Upper lobe of right lung (tissue), 1 donor: ENCODE measurements at places on chromosomes 1 and 21. TPM values are rescaled to one million over a fixed set of nuclear protein-coding genes. Genes with fewer than 3 reads are reported as not detected.

PLEKHM2 gene
- total RNA-seq = 90.9 TPM

UQCRHL gene
- 0.93 TPM for total RNA-seq

MAEL gene
- total RNA-seq = not detected

GRCh38 chr1:219374636-219375035, 201.0 kb downstream of the LYPLAL1 start:
- H3K27ac ChIP-seq = no peak overlapping the region
- H3K27me3 ChIP-seq = no peaks in the 10 kb centered on the region
- H3K4me1 ChIP-seq = no peaks in the 10 kb centered on the region
- H3K4me3 ChIP-seq = no peak overlapping the region

- peak overlapping the region; percentile 78 for H3K4me3 ChIP-seq
- H3K27ac ChIP-seq = peak overlapping the region; percentile 76
Observed at GRCh38 chr1:15975358-15975804, 520 bp downstream of the ZBTB17 start.

- H3K27me3 ChIP-seq = peaks cover 5% of the 10 kb centered on the region
- H3K4me3 ChIP-seq = no peak overlapping the region
- DNase-seq = no peak
- H3K27ac ChIP-seq = no peak overlapping the region
- no peaks in the 10 kb centered on the region for H3K4me1 ChIP-seq
Observed at GRCh38 chr21:28910280-28910887, 82.3 kb downstream of the LTN1 start.

DNA sequence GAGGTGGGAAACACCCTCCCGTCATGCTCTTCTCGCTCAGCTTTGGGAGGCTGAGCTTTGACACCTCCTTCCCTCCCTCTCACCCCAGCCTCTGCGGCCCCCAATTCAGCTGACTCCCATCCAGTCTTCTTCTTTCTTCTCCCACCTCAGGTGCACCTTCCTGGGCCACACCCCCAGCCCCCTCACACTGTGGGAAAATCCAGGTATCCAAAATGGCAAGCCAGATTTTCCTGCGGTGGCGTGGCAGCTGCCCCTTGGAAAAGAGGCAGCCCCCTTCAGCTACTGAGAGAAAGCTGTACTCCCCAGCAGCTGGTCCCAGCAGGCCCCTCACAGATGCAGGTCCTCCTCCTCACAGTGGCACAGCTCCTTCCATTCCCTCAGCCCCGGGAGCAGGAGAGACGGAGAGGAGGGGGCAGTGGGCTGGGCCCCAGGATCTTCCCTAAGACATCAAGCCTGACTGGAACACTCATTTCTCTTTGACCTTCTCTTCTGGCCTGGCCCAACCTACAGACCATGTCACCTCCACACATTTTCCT, 61.6 kb downstream of the OPTC start:
- no peak for DNase-seq
- H3K27ac ChIP-seq = peak overlapping the region; percentile 42
- H3K36me3 ChIP-seq = no peaks in the 10 kb centered on the region
- H3K27me3 ChIP-seq = no peaks in the 10 kb centered on the region

GRCh38 chr1:226690460-226690982, 48.6 kb downstream of the ITPKB start:
- no peaks in the 10 kb centered on the region for H3K36me3 ChIP-seq
- peak overlapping the region; percentile 56 for H3K27ac ChIP-seq
- no peaks in the 10 kb centered on the region for H3K27me3 ChIP-seq
- H3K4me1 ChIP-seq = peaks cover 46% of the 10 kb centered on the region
- no peak for DNase-seq

- peaks cover 78% of the 10 kb centered on the region for H3K4me1 ChIP-seq
- peak; percentile 48 for DNase-seq
Observed at GRCh38 chr1:207822124-207822601, 70.3 kb downstream of the CD46 start.

DNA sequence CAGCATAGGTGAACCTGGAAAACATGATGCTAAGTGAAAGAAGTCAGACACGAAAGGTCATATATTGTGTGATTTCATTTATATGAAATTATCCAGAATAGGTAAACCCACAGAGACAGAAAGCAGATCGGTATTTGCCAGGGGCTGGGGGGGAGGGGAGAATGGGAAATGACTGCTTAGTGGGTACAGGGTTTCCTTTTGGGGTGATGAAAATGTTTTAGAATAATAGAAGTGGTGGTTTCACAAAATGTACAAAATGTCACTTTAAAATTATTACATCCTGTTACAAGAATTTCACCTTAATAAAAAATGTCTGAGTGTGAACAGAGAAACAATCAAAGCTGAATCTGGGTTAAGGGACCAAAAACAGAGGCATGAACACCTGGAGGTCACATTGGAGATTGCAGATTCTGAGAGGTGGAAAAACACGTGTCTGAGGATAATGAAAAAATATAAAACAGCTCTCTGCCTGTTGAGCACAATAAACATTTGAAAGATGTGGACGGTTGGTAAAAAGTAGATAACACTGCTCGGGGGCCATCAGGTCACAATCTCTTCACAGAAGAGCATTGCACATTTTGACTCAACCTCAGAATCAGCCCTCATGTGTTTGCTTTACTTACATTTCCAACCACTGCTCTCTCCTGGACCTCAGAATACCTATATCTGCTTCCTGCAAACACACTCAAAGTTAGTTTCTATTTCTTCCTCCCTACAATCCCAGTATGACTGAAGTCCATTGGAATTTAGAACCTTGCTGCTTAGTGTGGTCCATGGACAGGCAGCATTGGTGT, 3.2 kb downstream of the SLAMF6 start:
- H3K36me3 ChIP-seq = no peaks in the 10 kb centered on the region
- DNase-seq = no peak
- H3K4me1 ChIP-seq = peaks cover 7% of the 10 kb centered on the region
- no peak overlapping the region for H3K27ac ChIP-seq

DNA sequence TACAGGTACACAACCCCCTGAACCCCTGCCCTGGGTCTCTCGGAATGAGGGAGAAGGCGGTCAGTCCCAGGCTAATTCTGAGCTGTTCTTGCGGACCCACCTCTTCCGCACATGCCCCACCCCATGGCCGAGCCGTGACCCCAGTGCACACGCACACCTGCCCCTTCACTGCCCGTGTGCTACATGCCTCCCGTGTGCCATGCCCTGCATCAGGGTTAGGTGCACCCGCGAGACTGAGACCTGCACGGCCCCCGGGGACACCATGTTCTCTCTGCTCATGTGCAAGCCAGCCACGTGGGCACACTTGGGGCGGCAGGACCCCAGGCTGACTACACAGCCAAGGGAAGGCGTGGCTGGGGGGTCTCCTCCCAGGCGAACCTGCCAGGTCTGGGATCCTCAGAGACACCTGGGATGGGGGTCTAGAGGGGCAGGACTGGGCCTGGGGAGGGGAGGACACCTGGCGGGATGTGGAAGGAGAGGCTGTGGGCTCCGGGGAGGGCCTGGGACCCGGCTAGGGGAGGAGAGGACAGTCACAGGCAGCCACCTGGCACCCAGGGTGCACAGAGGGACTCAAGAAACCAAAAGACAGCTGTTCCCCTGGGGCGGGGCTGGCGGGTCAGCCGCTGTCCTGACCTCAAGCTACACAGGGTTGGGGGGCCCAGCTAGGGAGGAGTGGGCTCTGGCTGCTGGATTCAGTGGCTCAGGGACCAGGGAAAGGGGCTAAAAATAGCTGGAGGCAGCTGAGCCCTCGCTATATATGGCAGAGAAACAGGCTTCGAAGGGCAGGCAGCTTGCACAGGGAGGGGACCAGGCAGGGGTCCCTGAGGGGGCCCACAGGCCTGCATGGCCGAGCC, 133.4 kb downstream of the CASZ1 start:
- peak overlapping the region; percentile 72 for H3K27ac ChIP-seq
- H3K4me3 ChIP-seq = no peak overlapping the region
- H3K36me3 ChIP-seq = peaks cover 13% of the 10 kb centered on the region
